ENCODE measurements at places on chromosomes 3 and 15. TPM values are rescaled to one million over a fixed set of nuclear protein-coding genes. Genes with fewer than 3 reads are reported as not detected.

The CYP8B1 gene
- total RNA-seq = not detected

The REC114 gene
- total RNA-seq = not detected

DNA sequence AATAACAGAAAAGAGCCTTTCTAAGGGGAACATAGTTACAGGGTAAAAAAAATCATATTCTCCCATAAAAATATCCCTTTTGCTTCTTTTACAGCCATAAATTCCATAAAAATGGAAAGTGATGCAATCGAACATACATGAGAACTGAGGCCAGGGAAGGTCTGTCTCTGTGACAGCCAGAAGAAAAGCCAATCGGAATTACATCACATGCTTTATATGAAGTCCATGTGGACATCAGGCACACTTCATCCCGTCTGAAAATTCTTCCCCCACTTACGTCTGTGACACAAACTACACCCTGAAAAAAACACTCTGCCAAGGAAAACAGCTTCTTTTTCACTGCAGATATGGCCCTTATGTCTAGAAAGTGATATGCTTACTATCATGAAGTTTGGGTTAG, 323.5 kb downstream of the ERC2 start:
- H3K27me3 ChIP-seq = no peaks in the 10 kb centered on the region
- no peak overlapping the region for H3K4me3 ChIP-seq
- H3K36me3 ChIP-seq = no peaks in the 10 kb centered on the region

The RHCG gene
- total RNA-seq = not detected

The AGTR1 gene
- total RNA-seq = not detected

The TMEM207 gene
- total RNA-seq = not detected

GRCh38 chr3:33041909-33042308, 55.0 kb downstream of the GLB1 start:
- no peaks in the 10 kb centered on the region for H3K27me3 ChIP-seq
- no peak overlapping the region for H3K4me3 ChIP-seq
- DNase-seq = peak; percentile 47
- H3K4me1 ChIP-seq = peaks cover 50% of the 10 kb centered on the region

DNA sequence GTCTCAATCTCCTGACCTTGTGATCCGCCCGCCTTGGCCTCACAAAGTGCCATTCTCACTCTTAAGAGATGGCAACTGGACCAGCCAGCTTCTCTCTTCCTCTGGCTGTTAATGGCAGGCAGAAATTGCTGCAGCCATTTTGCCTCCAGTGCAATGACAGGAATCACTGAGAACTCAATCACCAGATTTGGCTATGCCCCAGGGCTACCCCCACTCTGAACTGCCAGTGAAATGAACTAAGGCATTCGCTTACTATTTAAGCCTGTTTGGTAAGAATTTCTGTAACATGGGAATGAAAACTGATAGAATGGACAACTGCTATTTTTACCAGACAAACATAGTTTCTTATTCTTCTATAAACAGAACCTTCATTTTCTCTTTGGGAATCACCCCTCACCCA, 24.5 kb downstream of the FOXP1 start:
- no peak for DNase-seq
- H3K27me3 ChIP-seq = no peaks in the 10 kb centered on the region
- no peak overlapping the region for H3K27ac ChIP-seq

DNA sequence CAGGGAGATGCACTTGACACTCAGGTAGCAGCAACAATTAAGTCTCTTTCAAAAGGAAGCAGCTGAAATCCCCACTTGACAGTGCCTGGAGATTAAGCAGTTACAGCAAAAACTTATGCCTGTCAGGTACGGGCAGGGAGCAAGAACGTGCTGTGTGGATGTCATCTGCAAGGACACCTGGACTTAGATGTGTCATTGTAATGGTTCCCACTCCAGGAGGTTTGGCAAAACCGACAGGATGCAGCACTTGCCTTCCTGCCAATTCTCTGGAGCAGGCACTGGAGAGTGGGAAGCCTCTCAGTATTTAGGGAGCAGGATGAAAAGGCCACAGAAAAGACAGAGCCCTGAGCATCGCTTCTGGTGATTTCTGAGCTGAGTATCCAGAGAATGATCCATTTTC, 292.4 kb downstream of the PDCD6IP start:
- no peak overlapping the region for H3K27ac ChIP-seq
- H3K27me3 ChIP-seq = no peaks in the 10 kb centered on the region
- H3K4me1 ChIP-seq = no peaks in the 10 kb centered on the region
- no peak overlapping the region for H3K4me3 ChIP-seq
- DNase-seq = no peak

DNA sequence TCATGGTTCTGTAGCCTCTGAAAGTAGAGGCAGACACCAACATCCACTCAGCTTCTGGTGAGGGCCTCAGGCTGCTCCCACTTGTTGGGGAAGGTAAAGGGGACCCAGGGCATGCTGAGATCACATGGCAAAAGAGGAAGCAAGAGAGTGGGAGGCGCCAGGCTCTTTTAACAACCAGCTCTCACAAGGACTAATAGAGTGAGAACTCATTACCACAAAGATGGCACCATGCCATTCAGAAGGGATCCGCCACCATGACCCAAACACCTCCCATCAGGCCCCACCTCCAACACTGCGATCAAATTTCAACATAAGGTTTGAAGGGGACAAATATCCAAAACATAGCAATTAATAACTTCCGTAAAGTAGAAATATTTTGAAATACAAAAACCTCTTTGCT, 192.3 kb downstream of the OCA2 start:
- no peaks in the 10 kb centered on the region for H3K4me1 ChIP-seq
- H3K27ac ChIP-seq = no peak overlapping the region
- no peak for DNase-seq

DNA sequence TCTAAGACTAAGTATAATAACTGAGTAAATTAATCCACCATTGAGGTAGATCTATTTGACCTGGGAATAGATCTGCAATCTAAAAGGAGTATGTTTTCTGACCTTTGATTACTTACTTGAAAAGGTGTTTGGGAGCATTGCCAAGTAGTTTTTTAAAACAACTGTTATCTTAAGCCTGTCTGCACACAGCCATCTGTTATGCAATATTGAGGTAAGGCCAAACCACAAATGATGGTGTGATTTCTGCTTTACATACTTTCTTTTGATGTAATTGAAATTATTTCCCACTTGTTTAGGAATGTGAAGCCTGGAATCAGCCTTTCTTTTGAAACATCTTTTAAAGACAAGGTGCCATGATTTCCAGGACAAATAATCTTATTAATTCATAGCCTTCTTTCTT, 274.0 kb downstream of the BBX start:
- no peak overlapping the region for H3K4me3 ChIP-seq
- H3K4me1 ChIP-seq = peaks cover 2% of the 10 kb centered on the region
- H3K36me3 ChIP-seq = peaks cover 25% of the 10 kb centered on the region

- no peaks in the 10 kb centered on the region for H3K4me1 ChIP-seq
- no peak overlapping the region for H3K27ac ChIP-seq
- no peaks in the 10 kb centered on the region for H3K36me3 ChIP-seq
- DNase-seq = no peak
- no peaks in the 10 kb centered on the region for H3K27me3 ChIP-seq
Measured at GRCh38 chr3:73656241-73656890, 31.6 kb upstream of the PDZRN3 start.

The SOX14 gene
- total RNA-seq = not detected

DNA sequence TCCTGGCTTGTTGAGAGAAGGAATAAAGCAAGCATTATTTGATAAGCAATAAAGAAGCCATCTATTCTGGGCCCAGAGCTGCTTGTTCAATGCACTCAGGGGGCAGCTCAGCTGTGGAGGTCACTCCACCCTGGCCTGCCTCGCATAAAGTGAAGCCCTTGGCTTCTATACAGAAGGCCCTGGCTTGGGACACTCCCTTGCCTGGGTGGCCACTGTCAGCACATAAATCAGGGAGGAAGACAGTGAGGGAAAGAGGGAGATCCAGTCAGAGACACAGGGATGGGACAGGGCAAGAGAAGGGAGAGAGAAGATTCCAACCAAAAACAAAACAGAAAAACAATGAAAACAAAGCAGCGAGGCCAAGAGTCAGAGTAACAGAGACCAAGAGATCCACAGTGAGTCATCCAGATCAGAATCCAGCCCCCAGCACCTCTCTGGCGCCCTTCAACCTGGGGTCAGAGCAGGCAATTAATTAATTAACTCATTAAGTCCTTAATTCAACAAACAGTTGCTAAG, 11.8 kb downstream of the INSYN1 start:
- H3K4me1 ChIP-seq = no peaks in the 10 kb centered on the region
- H3K36me3 ChIP-seq = no peaks in the 10 kb centered on the region

The INKA1 gene
- 1.1 TPM for total RNA-seq

The KNG1 gene
- total RNA-seq = not detected

The CCR3 gene
- not detected for total RNA-seq

The OSTN gene
- total RNA-seq = not detected

DNA sequence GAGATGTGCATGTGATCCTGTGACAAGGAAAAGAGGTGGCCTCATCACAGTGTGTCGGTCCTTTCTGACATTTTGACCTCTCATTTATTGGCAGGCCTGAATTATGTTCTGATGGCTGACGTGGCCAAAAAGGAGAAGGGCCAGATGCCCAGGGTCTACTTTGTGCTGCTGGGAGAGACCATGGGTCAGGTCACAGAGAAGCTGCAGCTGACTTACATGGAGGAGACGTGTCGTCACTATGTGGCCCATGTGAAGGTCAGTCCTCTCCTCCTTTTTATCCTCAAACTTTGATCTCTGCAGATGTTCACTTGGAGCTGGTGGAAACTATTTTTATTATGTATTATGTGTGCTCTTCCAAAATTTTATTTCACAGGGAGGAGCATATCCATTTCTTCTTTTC, 319.3 kb upstream of the CTDSPL start:
- H3K4me1 ChIP-seq = no peaks in the 10 kb centered on the region
- no peak overlapping the region for H3K4me3 ChIP-seq
- H3K27me3 ChIP-seq = no peaks in the 10 kb centered on the region
- no peak for DNase-seq
- H3K36me3 ChIP-seq = no peaks in the 10 kb centered on the region
- H3K27ac ChIP-seq = no peak overlapping the region

- H3K36me3 ChIP-seq = no peaks in the 10 kb centered on the region
- H3K4me1 ChIP-seq = no peaks in the 10 kb centered on the region
- no peak overlapping the region for H3K4me3 ChIP-seq
- H3K27me3 ChIP-seq = no peaks in the 10 kb centered on the region
- no peak overlapping the region for H3K27ac ChIP-seq
Measured at GRCh38 chr15:27660676-27661075, 438.4 kb downstream of the OCA2 start.

- H3K27me3 ChIP-seq = peaks cover 7% of the 10 kb centered on the region
- H3K27ac ChIP-seq = peak overlapping the region; percentile 79
- peak overlapping the region; percentile 79 for H3K4me3 ChIP-seq
- peak; percentile 89 for DNase-seq
- H3K36me3 ChIP-seq = peaks cover 36% of the 10 kb centered on the region
Measured at GRCh38 chr3:170358042-170359010, 811 bp downstream of the SKIL start.

GRCh38 chr3:112170046-112170445, 37.0 kb upstream of the GCSAM start:
- H3K27ac ChIP-seq = no peak overlapping the region
- H3K27me3 ChIP-seq = peaks cover 6% of the 10 kb centered on the region
- H3K36me3 ChIP-seq = no peaks in the 10 kb centered on the region
- H3K4me1 ChIP-seq = no peaks in the 10 kb centered on the region
- no peak for DNase-seq
